Thoracic aorta (tissue), 2 donors: ENCODE measurements at places on chromosomes 6 and 20. TPM values are rescaled to one million over a fixed set of nuclear protein-coding genes. Genes with fewer than 3 reads are reported as not detected.
A peak's percentile ranks its signal among the peaks of the same experiment; 100 is the strongest.

The RNF114 gene
- 128 TPM for total RNA-seq

The MCHR2 gene
- not detected for total RNA-seq

The ADGB gene
- not detected for total RNA-seq

The TOX2 gene
- 4.2 TPM for total RNA-seq

DNA sequence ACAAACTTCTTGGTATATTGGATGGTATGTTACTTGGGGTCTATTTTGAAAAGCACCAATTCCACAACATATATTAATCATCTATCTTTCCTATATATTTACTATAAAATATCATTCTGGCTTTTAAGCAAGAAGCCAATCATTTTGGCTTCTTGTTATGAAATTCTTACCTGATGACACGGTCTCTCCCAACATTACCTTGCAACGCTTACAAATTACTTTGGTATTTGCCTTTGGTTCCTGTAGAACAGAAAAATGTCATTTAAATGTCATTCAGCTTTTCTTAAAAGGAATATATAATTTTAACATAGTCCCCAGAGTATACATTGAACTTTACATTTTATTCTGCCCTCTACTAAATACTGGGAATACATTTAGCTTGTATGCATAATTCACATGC is 27.4 kb downstream of the UBE3D start:
- no peak for DNase-seq
- no peaks in the 10 kb centered on the region for H3K36me3 ChIP-seq
- no peaks in the 10 kb centered on the region for H3K27me3 ChIP-seq

DNA sequence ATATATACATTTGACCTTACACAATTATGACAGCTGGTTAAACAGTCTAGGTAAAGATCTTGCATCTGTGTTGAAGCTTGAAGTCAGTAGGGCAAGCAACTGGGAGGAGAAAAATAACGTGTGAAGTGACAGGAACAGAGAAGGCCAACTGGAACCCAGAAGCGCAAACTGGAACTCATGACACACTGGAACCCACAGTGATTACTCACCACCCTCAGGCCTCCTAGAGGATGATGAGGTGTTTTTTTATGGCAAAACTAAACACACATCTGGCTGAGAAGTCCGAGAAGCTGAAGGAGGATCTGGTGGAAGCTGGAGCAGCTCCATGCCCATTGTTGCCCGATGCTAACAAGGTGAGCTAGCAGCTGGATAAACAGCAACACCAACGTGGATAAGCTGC is 108.1 kb downstream of the TMEM200A start:
- DNase-seq, result no peak
- no peaks in the 10 kb centered on the region for H3K4me1 ChIP-seq
- H3K27me3 ChIP-seq, result no peaks in the 10 kb centered on the region
- no peak overlapping the region for H3K27ac ChIP-seq
- H3K4me3 ChIP-seq, result no peak overlapping the region
- no peaks in the 10 kb centered on the region for H3K36me3 ChIP-seq

DNA sequence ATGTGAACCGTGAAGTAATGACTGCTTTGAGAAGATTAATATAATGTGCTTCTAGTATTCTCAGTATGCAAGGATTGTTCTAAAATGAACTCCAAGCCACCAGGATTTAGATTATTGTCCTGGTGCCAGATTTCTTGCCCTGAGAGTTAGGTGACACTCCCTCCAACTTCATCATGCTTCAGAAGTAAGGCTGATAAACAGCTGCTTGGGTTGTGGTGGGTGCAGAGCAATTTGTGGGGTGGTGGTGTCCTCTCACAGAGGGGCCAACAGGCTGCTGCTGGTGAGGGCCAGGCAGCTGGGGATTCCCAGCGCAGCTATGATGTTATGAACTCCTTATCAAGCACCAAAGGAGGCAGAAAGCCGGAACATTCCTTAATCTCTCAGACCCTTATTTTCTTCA is 114.6 kb downstream of the MCHR2 start:
- H3K4me3 ChIP-seq, result no peak overlapping the region
- no peaks in the 10 kb centered on the region for H3K4me1 ChIP-seq
- H3K27ac ChIP-seq, result no peak overlapping the region

DNA sequence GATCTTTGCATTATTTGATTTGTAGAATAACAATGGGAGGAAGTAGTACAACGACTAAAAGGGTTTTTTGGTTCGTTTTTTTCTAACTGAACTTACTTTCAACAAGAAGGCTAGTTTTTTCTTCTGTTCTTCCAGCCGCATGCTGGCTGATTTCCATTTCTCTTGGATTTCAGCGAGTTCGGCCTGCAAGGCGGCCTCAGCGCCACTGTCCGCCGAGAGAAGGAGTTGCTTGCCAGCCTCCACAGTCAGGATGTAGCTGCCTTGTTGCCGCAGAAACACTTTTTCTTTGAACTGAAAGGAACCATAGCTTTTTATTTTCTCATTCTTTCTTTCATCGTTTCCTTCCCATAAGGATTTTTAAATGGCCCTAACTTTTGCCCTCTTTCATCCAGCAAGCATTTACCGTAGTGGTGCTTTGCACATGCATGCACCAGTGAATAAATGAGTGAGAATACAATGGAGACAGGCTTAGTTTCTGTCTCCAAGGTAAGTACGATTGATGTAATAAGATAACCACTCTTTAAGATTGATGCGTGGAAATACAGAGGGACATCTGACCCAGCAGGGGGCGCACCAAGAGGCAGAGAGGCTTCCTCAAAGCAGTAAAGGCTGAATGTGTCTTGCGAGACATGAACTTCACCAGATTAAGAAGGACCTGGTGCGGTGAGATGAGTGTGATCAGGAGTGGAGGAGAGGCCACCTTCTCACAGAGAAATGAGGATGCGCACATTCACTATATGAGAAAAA is 398.8 kb downstream of the ESR1 start:
- H3K27ac ChIP-seq, result peak overlapping the region; percentile 40
- H3K4me3 ChIP-seq, result no peak overlapping the region
- H3K36me3 ChIP-seq, result peaks cover 34% of the 10 kb centered on the region
- no peak for DNase-seq

DNA sequence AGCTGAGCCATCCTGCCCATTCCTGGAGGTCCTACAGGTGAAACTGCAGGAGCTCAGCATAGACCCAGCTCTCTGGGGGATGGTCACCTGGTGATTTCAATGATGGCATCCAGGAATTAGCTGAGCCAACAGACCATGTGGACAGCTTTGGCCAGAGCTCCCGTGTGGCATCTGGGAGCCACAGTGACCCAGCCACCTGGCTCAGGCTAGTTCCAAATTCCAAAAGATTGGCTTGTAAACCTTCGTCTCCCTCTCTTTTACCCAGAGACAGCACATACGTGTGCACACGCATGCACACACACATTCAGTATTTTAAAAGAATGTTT is 44.0 kb downstream of the SIRPA start:
- H3K27ac ChIP-seq, result no peak overlapping the region
- no peak overlapping the region for H3K4me3 ChIP-seq
- H3K4me1 ChIP-seq, result peaks cover 10% of the 10 kb centered on the region
- H3K27me3 ChIP-seq, result no peaks in the 10 kb centered on the region

DNA sequence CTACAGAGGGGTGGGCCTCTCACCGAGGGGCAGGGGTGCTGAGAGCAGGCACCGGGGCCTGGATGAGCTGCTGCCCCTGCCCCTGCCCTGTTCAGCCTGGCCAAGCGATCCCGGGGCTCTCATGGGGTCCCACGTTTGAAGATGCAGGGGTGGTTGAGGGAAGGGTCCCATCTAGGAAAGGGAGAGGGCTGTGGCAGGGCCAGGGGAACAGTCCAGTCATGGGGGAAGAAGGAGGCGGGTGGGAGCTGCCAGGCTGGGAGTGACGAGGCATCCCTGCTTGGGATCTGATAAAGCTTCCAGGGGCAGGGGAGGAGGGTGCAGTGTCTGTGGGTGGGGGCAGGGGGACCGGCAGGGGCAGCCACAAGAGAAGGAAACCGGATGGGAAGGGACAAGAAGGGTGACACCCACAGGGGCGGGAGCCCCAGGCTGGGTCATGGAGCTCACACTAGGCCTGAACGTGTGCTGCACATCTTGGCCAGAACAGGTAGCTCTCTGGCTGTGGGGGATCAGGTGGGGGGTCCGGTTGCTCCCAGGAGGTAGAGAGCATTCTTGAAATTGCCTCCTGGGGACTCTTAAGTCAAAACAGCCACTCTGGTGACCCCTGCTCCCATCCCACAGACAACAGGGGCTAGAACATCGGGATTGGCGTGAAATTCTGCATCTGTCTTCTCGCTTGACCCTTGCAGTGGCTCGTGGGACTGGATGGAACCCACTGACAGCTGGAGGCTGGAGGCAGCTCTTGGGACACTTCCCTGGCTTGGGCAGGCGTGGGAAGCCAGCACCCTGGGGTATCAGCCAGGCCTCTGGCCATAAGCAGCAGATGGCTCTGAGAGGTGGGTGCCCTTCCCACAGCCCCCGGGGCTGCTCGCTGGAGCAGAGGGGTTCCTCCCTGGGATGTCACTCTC is 58.0 kb upstream of the GATA5 start:
- H3K27ac ChIP-seq, result no peak overlapping the region
- no peaks in the 10 kb centered on the region for H3K36me3 ChIP-seq
- H3K4me1 ChIP-seq, result no peaks in the 10 kb centered on the region
- H3K27me3 ChIP-seq, result no peaks in the 10 kb centered on the region

DNA sequence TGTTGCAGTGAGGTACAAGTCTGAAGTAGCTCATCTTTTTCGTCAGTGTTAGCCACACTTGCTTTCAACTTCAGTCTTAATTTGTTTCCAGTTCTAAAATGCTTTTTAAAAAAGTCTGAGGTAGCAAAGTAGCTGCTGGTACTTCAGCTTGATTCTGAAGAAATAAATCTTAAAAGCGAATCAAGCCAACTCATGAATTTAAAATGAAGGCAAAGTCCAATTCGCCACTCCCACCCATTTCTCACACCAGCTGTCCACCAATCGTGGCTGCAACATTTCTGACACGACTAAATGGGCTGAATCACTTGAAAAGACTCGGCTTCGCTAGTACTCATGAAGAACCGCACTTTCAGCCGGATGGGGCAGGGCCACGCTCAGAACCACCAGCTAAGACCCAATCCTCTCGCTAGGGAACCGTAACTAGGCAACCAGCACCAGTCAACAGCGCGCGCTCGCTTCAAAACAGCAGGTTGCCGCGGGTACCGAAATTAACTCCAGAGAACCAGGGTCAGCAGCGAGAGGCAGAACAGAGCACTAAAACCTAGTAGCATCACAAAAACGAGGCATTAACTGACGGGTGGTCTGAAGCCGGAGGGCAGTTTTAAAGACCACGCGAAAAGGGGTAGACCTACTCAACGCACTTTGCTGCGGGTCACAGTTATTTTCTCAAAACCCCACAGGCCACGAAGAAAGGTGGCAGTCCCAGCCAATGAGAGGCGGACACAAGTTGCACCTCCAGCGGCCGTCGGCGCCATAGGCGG is 900 bp downstream of the BCLAF1 start:
- H3K4me1 ChIP-seq, result peaks cover 52% of the 10 kb centered on the region
- H3K36me3 ChIP-seq, result no peaks in the 10 kb centered on the region
- H3K4me3 ChIP-seq, result peak overlapping the region; percentile 96

- H3K36me3 ChIP-seq, result no peaks in the 10 kb centered on the region
- no peaks in the 10 kb centered on the region for H3K27me3 ChIP-seq
- H3K4me3 ChIP-seq, result no peak overlapping the region
- H3K27ac ChIP-seq, result no peak overlapping the region
Observed at GRCh38 chr20:25065072-25065624, 7.2 kb upstream of the ACSS1 start.
